Activated CD8-positive, alpha-beta memory T cell treated with anti-CD3 and anti-CD28 coated beads for 1 hour (primary cell): ENCODE measurements at places on chromosomes 12 and 14.

- no peak for DNase-seq
Measured at GRCh38 chr14:51677738-51678137, 26.0 kb downstream of the FRMD6 start.

GRCh38 chr12:128784030-128784760, 39.6 kb downstream of the SLC15A4 start:
- DNase-seq: no peak

DNA sequence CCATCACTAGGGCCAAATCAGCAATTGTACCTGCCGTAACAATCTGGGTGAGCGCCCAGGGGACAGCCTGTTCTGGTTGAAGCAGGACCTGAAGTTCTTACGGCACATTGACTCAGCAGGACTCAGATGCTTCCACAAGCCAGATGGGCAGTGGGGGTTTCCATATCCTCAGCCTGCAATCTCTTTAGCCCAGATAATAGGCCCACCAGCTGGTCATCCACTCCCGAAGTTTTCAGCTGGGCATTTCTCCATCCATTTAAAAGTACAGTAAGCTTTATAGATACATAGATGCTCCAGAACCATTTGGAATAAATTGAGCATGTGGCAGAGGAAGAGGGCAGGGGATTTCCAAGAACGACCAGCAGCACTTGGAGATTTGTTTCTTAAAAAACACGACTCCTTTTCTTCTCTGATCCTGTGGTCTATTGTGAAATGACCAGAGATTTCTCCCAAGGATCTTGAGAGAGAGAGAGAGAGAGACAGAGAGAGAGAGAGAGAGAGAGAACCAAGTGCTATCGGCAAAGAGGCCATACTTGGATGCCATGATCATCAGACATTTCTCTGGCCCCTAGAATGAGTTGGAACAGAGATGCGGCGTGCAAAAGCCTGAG, 74.8 kb upstream of the PLXNC1 start:
- DNase-seq: no peak

GRCh38 chr12:67621112-67621511, 27.4 kb upstream of the DYRK2 start:
- DNase-seq: no peak

- peak; percentile 34 for DNase-seq
Measured at GRCh38 chr12:49092086-49092815, 2.4 kb downstream of the DHH start.

DNA sequence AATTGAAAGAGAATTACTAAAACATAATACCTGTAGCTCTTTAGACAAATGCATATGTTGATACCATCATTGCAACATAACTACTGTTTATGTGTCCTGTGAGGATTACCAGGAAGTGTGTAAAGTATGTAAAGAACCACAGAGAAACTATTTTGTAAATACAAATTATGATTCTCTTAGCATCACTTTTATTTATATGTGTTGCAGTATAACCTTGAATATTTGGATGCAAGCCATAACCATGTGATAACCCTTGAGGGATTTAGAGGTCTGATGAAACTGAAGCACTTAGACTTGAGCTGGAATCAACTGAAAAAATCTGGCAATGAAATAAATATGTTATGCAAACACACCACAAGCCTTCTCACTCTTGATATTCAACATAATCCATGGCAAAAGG, 77.5 kb downstream of the LRRC9 start:
- DNase-seq: no peak

- no peak for DNase-seq
Measured at GRCh38 chr14:49951691-49952345, 58.9 kb downstream of the ARF6 start.

DNA sequence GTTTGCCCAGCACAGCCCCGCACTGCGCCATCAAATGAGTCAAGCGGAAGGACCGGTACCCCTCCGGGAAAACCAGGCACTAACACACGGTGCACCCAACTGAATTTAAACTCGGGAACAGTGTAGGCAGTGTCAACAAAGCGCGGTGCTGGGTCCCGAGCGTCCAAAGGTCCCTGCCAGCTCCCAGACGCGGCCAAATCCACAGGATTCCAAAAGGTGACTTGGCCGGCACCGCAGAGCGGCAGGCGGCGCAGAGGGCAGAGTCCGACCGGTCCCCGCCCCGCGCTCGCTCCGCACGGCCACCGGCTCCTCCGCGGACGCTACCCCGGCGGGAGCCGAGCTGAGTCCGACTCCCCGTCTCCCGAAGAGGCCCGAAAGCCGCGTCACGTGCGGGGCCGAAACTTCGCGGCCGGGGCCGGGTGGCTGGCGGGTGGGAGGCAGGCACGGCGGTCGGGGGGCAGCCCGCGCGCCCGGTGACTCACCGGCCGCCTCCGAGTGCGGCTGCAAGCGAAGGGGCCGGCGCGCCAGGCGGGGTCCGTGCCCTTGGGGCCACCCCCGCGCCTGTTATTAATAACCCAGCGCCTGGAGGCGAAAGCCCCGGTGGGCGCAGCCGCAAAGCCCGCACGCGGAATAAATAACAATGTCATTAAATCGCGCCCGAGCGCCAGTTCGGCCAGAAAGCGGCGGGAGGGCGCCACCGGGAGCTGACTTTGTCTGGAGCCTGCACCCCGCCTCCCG, 863 bp downstream of the DENND5B start:
- no peak for DNase-seq

DNA sequence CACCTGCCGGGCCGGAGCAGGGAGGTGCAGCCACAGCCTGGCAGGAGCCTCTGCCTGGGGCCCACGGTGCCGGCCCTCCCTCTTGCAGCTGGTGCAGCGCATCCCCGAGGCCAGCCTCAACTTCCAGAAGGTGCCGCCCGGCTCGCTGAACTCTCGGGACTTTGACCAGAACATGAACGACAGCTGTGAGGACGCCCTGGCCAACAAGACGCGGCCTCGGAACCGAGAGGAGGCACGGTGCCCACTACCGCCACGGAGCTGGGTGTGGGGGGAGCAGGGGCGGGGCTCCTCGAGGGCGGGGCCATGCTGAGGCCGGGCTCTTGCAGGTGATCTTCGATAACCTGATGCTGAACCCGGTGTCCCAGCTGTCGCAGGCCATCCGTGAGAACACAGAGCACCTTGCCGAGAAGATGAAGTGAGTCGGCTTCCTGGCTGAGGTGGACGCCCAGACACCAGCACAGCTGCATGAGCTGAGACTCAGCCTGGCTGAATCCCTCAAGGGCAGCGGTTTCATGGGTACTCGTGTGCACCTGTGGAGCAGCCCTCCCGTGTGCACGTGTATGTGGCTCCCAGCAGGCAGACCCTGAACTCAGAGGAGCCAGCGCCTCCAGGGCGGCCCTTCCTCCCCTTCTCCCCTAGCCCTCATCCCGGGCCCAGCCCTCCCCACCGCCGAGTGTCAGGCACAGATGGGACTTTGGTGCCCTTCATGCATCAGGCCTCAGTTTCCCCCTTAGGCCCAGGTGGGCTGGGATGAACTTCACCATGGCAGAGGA, 28.6 kb downstream of the CEP170B start:
- DNase-seq: no peak

DNA sequence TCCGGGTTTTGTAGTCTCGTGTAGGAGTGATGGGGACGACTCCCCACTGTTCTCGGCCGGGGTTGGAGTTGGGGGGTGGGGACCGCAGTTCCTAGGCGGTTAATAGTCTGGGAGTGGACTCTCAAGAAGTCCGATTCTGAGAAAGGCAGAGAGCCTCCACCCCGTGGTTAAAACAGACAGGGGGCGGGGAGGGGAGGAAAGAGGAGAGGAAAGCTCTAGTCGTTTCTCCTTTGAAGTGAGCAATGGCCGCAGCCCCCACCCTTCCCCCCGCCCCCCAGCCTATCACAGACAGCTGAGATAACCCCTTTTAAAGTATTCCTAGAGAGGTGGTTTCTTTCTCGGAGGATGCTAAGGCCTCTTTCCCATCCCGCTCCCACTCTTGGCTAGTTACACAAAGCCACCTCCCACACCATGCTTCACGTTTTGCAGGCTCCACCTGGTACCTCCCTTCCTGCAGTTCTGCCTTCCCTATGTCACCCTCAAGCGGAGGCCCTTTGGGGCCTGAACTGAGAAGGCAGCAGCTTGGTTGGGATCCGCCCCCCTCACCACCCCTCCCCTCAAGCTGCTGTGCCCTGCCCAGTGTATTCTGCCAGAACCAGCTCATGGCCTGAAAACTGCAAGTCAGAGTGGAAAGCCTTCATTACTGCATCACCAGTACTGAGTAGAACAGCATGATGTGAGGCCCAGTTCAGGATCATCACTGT, 853 bp downstream of the USP5 start:
- no peak for DNase-seq

DNA sequence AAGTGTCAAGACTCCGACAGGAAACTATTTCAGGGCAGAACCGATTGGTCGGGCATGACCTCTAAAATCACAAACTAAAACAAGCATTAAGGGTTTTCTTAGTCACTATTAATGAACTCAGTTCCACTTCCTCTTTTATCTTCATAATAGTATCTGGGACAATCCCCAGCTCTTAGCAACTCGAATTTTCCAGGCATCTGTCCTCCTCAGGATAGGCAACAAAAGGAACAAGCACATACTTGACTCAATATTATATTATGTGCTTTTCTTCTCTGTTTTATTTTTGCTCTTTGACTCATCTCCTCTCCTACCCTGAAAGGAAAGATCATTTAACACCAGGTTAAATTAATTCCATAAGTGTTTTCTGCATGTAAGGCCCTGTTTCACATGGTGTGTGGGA, 638.3 kb upstream of the TBX3 start:
- no peak for DNase-seq

DNA sequence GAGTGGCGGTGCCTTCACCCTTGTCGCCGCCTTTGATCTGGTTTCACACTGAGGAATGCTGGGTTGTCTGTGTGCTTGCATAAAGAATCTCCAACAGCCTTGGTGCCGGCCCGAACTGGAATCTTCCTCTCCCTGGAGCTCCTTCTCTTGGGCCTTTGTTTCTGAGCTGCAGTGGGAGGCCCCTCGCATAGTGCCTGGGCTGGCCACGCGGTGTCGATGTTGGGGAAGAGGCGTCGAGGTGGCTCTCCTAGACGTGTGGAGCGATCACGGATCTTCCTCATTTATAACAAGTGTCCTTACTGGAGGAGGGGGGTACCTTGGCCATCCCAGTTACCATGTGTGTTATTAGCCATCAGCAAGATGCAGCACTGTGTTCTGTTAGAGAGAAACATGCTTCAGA, 60.6 kb downstream of the ADGRD1 start:
- DNase-seq: no peak

DNA sequence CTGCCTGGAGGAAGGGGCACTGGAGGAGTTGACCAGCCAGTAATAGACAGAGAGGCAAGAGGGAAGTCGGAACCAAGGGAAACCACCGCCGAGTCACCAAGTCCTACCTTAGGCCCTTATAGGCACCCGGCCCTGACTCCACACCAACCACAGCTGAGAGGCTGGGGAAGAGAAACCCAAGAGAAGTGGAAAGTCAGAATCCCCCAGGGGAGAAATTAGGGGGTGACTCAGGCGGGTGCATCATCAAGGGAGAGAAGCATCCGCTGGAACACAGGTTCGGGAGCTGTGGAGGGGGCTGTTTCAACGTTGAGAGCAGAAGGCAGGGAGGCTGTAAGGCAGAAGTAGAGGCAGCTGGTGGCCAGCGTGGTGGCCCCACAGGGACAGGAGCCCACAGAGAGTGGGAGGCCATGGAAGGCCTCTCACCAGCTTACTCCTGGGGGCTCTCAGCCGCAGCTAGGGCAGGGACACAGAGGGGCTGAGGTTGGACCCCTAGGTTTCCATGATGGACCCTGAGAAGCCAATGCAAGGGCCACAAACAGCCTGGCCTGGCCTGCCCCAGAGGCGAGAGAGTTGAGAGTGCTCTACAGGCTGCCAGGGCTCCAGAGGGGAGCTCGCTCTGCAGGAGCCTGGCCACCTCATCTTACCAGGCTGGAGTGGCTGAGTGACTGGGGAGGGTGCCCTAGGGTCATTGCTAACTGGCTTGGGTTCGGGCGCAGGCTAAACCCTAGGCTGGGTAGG, 1.4 kb upstream of the TRMT61A start:
- no peak for DNase-seq

DNA sequence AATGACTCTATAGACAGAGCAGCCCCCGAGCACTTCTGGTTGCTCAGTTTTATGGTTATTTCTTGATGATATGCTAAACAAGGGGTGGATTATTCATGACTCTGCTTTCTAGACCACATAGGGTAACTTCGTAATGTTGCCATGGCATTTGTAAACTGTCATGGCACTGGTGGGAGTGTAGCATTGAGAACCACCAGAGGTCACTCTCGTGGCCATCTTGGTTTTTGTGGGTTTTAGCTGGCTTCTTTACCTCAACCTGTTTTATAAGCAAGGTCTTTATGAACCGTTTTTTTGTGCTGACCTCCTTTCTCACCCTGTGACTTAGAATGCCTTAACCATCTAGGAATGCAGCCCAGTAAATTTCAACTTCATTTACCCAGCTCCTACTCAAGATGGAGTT, 1036.2 kb upstream of the FLRT2 start:
- no peak for DNase-seq

DNA sequence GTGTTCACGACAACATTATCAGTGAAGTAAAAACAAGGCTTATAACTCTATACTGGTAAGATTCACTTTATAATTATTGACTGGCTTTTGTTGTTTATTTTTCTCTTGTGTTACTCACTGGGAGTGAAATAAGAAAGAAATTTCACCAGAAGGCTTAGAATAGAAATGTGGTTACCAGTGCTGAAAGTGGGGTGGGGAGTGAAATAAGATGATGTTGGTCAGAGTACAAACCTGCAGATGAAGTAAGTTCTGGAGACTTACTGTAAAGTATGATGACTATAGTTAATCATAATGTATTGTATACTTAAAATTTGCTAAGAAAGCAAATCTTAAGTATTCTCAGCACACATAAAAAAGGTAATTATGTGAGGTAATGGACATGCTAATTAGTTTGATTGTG, 198.4 kb downstream of the KLHL28 start:
- DNase-seq: no peak

- no peak for DNase-seq
Measured at GRCh38 chr12:62789851-62790250, 145.1 kb downstream of the PPM1H start.

DNA sequence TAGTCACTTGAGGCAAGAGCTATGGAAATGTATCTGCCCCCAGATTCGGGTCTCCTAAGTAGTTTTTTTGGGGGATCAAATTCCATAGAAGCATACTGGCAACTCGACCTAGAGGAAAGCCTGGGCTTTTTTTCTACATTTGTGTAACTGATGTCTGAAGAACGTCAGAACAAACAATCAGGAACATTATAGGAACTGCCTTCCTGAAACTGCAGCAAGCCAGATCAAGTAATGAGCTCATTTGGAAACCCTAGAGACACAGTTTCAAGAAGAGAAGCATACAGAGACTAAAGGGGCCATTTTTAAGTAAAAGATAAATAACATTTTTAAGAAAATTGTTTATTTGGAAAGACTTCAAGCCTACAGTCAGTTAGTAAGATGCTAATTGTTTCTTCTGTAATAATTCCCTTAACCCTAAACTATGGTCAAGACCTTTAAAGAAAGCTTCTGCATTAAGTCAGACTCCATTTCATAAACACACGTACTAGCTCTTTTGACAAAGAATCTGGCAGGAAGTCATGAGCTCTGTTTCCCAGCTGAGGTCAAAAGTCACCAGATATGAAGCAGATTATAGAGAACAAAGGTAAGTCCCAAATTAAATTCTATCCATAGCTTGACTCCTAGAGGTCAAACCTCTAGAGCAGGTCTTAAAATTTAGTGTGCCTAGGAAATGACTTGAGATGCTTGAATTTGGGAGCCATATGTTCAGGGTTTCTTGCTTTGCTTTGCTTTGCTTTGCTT, 112.8 kb downstream of the EGLN3 start:
- DNase-seq: no peak

- DNase-seq: no peak
Measured at GRCh38 chr14:52154992-52155650, 86.3 kb upstream of the NID2 start.
